NCI-H446 (cell line): ENCODE measurements at places on chromosomes 1 and 21.
A peak's percentile ranks its signal among the peaks of the same experiment; 100 is the strongest.

GRCh38 chr1:221839321-221839720, 97.4 kb upstream of the DUSP10 start:
- no peak for DNase-seq

DNA sequence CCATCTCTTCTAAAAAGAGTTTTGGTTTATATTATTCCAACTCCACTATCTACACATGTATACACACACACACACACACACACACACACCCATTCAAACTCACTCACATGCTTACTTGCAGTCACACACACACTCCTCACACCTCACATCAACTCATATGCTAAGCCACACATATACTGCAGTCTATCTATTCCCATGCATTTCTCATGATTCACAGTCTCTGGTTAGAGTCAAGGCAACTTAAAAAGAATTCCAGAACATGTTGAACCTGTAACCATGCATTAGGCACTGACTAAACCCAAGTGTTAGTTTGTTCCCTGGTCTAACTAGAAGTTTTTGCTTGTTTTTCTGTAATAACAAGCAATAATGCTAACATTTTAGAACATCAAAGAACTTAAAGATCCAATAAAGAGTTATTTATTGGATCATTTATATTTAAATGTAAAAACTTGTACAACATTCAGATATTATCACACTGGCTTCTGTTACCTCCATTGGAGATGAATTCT, 931.1 kb downstream of the PLA2G4A start:
- DNase-seq, result no peak

- peak; percentile 94 for DNase-seq
Observed at GRCh38 chr1:26695356-26696118, at the start of gene ARID1A. Gene ARID1A (plus strand): TSS chr1:26696015. CDS start chr1:26696404, 389 bp downstream.

- no peak for DNase-seq
Observed at GRCh38 chr1:14652840-14653239, 54.4 kb downstream of the KAZN start.

DNA sequence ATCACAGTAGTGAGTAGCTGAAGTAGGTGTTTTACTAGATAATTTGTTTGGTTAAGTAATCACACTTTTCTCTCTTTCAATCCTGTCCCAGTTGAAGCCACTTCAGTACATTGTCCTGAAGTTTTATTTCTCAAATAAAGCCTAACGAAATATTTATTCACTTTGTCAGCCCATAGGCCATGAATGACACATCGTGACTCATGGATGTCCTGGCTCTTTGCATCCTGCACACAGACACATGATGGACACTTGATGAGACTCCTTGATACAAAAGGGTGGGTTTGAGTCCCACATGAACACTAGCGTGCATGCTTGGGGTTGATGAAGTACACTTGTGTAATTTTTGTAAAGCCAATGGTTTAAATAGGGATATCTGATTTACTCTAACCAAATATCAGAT, 22.7 kb upstream of the LAMC2 start:
- no peak for DNase-seq

DNA sequence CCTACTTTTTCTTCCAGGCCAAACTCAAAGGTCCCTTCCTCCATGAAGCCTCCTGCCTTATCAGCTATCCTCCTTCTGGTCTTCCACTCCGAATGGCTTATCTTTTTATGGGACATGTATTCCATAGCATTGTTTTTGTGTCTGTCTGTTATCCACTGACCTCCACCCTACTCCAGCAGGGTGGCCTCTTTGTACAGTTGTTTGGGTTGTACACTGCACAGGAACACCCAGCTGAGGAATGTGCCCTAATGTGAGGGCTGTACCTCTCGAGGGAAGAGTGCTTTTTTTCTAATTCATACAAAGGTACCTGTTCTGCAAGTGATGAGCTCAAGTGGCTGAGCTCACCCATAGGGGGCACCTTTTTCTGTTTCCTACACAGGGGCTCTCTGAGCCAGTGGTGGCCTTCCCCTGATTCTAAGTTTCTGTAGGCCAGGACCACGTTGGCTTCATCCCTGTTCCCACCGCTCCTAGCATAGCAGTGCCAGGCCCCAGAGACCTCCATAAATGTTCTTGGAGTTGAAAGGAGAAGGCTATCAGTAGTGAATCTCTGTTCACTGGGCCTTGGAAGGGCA, 108.2 kb downstream of the FOXD2 start:
- DNase-seq, result no peak

DNA sequence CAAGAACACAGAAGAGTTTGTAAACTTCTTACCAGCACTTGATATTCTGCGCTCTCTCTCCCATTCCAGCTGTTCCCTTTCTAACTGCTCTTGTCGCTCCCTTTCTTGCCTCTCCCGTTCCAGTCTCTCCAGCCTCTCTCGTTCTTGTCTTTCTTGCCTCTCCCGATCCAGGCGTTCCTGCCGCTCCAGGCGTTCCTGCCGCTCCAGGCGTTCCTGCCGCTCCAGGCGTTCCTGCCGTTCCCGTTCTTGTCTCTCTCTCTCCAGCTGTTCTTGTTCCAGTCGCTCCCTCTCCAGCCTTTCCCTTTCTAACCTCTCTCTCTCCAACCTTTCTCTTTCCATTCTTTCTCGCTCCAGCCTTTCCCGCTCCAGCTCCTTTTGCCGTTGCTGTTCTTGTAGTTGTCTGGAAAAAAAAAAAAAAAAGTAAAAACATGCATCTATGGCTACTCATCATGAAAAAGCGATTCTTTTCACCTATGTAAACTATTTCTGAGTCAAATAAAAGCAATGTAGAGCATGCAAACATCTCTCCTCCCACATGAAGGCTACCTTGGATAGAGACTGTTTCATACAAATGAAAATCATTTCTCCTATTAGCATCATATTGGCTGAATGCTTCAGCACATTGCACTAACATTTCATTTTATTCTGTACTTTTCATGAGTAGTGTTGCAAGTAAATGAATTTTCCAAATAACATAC, 91.5 kb upstream of the LBR start:
- no peak for DNase-seq

GRCh38 chr1:4485398-4485797, 169.0 kb upstream of the AJAP1 start:
- DNase-seq, result no peak

DNA sequence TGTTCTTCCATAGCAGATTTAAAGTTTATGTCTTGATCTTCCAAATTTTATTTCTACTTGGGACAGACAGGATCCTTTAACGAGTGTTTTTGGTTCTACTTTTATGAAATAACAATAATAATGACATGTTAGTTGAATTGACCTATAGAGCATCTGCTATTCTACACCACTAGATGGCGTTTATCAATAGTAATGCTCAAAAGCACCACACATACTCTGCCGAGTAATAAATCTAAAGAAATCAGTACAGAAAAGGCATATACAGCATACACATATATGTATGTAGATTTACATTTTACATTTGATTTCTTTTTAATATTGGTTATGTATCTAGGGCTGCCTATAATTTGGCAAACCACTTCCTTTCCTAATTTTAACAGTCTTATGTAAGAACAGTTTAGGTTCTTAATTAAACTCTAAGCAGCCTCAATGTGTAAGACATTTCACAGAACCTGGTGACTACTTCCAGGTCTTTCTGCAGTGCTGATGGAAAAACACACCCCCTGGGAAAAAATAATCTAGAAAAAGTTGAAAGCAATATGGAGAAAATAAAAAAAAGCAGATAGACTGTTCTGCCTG, 5.9 kb upstream of the SIPA1L2 start:
- peak; percentile 79 for DNase-seq

DNA sequence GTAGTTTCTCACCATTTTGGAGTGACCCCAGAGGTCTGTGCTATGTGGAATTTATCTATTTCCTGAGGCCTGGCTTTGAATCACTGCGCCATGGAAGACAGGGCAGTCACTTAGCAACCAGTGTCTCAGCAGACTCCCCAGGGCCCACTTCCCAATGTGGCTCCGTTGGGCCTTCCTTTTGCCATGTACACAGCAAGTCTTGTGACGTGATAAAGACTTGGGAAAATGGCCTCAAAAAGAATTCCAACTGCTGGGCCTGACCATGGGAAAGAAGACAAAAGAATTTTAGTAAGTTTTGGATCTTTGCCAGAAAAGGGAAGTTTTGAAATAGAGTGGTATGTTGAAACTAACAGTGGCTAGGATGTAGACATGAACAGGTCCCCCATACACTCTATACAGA, 36.2 kb downstream of the TLR5 start:
- DNase-seq, result no peak

GRCh38 chr1:47191940-47192457, 2.2 kb upstream of the PDZK1IP1 start:
- no peak for DNase-seq

GRCh38 chr1:45359882-45360513, 19.8 kb upstream of the MUTYH start:
- DNase-seq, result peak; percentile 54

- DNase-seq, result no peak
Observed at GRCh38 chr1:93734999-93735398, 53.4 kb upstream of the BCAR3 start.

- DNase-seq, result no peak
Observed at GRCh38 chr1:171250263-171250662, 2.0 kb downstream of the FMO1 start.

- DNase-seq, result peak; percentile 59
Observed at GRCh38 chr1:36384542-36385409, 948 bp downstream of the STK40 start.

GRCh38 chr1:59900640-59901039, 25.9 kb downstream of the CYP2J2 start:
- no peak for DNase-seq

DNA sequence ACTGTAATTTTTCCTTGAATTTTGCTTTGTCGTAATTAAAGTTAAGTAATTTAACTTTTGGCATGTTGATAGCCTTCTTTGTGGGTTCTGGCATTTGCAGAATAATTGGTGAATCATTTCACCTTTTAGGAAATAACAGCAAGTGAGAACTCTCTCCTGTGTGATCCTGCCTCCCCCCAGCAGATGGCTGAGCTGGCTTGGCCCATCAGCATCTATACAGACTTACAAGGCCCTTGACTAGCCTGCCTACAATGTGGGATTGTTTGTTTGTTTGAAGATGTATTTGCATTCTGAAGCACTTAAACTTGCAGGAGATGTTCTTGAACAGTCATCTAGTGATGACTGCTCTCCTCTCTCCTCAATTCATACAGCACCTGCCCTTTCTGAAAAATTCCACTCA, 55.9 kb downstream of the MACO1 start:
- no peak for DNase-seq

DNA sequence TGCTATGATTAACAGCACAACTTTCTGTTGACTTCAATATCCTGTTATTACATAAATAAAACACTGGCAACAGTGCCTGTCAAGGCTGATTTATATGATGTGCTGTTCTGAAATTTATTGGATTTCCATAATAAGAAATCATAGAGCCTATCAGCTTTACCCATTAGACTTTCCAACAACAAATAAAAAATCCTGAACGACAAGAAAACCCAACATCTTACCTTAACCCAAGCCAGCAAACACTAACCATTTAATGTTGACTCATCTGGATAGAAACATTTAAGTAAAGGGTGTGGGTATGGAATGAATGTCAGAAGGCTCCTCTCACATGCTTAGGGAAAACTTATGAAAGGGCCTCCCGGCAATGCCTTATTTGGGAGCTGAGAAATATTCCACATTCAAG, 165.1 kb downstream of the SLC45A1 start:
- no peak for DNase-seq

GRCh38 chr1:234617986-234618736, 8.2 kb upstream of the IRF2BP2 start:
- peak; percentile 88 for DNase-seq

DNA sequence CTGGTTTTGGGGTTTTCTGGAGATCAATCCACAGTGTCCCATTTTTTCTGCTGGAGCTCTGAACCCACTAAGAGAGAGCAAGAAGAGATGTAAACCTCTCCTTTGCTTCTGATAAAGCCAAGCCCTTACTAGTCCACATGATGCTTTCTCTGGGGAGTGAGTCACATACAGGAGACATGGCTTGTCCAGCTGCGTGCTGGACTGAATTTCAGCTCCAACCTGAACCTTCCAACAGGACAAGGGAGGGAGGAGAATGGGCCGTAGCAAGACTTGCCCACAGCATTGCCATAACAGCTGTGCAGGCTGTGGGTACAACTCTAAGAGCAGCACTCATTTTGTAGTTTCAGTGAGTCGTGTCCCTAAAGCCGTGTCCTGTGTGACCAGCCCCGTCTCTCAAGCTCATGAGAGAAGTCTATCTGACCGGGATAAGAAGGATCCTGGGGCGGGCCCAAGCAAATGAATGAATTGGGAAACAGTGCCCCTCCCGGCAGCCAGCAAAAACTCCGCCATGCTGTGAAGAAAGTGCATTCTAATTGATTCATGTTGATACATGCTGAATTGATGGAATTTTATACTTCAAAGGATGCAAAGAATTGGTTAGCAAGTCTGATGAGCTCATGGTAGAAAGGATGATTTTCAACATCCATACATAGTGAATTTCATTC, 195.2 kb downstream of the GABPA start:
- no peak for DNase-seq

DNA sequence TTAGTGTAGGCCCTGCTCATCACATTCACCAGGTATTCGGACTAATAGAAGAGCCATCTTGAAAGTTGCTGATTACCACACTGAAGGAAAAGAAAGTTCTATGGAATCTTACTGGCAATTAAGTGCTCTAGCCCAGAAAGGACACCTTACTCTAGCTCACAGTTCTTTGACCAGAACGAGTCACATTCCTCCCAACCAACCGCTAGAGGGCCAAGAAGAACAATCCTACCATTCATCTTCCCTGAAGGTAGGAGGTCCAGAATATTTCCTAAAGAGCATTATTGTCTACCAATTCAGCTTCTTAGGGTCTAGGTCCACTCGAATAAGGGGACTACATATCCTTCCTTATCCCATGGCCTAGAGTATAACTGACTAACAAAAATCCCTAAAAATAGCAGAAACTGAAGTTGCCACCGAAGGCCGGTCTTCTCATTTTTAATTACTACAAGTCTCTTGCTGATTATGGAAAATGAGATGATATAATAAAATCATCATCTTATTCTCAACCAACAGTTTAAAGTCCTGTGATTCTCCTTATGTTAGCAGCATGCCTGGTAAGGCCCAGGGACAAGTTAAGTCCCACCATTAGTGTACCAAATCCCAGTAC, 2.7 kb upstream of the FMO1 start:
- peak; percentile 40 for DNase-seq

DNA sequence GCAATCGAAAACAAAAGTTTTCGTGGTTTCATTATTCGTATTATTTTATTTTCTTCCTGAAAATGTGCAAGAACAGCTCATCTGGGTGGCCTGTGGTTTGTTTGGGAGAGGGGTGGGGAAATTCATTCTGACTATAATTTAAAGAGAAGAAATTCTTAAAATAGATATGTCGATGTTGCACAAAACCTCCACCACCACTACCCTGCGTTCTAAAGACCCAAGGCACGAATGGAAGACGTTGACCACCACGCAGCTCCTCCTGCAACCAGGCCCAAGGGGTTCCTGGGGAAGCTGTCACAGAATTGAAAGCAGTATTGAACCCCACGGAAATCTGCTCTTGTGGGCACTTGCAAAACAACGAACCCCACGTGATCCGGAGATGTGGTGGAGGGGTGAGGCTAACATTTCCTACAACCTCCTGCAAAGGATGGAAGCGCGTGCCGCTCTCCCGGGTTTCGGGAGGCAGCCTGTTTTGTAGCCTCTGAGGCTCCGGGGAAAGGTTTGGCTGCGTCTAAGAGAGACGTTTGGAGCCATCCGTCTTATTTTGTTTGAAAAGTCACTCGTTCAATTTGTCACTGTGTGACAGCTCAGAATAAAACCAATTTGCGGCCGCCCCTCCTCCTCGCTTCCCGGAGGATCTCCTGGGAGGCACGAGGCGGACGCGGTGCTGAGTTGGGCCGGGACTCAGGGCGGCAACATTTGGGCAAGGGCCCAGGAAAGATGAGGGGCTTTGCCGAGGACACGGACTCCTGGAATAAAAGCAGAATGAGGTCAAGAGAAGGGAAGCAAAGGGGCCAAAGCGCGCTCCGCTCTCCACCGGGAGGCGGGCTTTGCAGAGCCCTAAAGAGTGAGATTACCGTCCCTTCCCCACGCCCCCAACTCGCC, 810 bp upstream of the HLX start:
- no peak for DNase-seq
